ENCODE measurements at places on chromosomes 3 and 15.
A peak's percentile ranks its signal among the peaks of the same experiment; 100 is the strongest.

DNA sequence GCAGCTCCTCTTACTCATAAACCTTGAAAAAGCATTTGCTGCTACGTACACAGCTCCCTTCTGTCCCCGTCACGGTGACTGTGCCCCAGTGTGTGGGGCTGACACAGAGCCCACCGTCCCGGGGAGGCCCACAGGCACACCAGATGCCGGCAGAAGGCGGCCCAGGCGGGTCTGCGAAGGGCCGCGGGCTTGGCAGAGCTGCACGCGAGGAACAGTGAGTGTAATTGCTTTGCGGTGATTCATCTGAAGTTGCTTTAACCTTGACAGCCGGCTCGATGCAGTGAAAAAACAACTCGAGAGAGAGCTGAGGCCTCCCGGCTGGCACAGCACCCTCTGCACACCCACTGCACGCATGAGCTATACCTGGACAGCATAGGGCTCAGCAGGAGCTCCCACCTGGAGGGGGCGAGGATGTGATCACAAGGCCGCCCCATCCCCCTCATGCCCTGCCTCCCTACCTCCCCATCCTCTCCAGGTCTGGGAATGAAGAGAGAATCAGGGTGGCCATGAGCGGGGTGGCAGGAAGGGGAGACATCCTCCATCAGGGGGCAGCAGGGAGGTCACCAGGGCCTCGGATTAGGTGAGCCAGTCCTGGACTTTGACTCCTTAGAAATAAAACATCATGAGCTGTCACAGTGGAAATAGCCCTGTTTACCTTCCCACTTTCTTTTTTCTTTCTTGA lies 172.7 kb downstream of the MEGF11 start:
- peak; percentile 68 for DNase-seq

DNA sequence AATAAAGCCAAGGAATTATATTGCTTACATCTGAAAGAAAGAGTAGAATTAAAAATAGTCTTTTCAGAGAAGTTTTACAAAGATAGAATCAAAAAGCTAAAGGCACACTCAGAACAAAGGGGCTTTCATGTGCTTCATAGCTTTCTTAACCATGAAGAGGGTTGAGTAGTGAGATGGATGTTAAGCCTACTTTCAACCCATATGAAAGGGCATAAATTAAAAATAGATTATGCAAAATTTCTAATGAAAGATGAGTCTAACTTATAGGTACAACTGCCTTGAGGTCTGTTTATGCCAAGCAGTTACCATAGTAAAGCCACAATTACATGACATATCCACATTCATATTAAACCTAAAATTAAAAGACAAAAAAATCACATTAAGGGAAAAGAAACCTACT lies 223.3 kb upstream of the ARHGEF26 start:
- no peak for DNase-seq

DNA sequence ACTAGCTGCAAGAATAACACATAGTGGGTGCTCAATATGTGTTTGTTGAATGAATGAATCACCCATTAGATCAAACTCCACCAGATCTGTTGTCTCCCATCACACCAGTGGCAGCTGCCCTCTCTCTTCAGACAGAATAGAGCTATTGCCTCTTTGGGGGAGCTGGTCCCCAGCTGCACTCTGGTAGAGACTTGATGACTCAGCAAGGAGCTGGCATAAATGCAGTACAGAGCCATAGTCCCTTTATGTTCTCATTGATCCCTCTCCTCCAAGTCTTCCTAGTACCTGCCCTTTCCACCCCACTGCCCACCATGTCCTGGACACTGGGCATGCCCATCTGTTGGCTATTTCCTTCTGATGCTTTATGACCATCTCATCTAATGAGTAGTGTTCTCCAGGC lies 361.9 kb downstream of the LRTM1 start:
- no peak for DNase-seq

- no peak for DNase-seq
These were observed 3.4 kb downstream of the ZBTB47 start for GRCh38 chr3:42656680-42657610.

DNA sequence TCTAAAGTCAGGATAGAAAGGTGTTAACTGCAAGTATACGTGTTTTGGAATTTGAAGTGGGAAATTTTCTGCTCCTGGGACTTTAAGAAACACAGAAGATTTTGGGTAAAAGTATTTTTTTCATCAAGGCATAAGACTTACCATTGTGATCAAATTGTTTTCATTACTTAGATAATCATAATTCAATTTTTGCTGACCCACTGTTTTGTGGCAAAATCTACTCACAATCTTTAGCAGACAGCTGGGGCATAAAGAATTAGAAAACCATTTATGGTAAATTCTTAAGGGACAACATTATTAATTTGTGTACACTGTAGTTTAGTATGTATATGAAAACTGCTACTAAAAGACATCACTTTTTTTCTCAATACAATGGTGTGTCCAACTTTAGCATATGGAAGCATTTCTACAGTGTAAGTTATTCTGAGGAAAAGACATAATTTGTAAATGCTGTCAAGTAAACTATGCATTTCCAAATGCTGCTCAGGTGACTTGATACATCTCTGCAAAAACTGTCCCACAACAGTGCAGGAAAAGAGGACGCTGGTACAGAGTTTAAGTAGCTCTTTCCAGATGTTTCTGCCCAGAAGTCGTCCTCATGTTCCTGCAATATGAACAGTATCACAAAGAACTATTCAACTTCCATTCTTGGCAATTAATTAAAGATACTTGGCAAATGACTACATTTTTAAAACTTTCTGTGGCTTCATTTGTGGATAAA lies 52.3 kb downstream of the THSD4 start:
- DNase-seq, result no peak

GRCh38 chr3:147881933-147882332 lies 472.8 kb downstream of the ZIC1 start:
- DNase-seq, result no peak

GRCh38 chr15:35279811-35280210 lies 194.7 kb upstream of the NANOGP8 start:
- no peak for DNase-seq

DNA sequence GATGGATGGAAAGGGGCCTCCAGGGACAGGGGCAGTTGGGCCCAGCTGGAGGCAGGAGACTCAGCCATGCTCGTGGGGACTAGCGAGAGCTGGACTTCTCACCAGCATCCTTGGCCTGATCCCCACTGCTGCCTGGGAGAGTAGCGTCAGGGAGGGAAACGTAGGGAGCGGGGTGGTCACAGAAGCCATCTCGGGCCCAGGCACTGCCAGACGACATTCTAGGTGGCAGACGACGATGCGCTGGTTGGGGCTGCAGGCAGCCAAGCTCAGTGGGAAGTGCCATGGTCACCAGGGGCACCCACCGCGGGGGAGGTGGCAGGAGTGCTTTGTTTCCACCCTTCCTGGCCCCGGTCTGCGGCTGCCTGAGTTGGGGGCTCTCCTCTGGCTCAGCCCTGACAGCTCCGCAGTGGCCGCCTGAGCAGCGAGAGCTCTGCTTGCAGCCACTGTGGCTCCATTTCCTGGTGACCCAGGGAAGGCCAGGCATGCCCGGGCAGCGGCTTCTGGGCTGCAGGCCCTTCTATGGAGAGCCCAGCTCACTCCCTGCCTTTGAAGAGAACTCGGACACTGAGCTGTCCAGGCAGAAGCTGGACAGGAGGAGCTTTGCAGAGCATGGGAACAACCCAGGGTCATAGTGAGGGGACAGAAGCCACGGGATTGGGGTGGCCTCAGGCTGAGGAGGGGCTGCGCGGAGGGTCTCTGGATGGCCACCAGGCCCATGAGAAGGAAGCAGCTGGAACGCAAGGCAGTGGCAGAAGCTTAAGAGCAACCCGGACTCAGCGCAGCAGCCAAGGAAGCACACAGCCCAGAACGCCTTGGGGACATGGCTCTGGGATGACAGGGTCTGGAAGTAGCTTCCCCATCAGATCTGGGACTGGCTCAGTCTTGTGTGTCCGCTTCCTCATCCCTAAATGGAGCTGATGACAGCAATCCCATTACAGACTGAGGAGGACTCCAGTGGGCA lies 30.8 kb downstream of the KLHL25 start:
- no peak for DNase-seq

DNA sequence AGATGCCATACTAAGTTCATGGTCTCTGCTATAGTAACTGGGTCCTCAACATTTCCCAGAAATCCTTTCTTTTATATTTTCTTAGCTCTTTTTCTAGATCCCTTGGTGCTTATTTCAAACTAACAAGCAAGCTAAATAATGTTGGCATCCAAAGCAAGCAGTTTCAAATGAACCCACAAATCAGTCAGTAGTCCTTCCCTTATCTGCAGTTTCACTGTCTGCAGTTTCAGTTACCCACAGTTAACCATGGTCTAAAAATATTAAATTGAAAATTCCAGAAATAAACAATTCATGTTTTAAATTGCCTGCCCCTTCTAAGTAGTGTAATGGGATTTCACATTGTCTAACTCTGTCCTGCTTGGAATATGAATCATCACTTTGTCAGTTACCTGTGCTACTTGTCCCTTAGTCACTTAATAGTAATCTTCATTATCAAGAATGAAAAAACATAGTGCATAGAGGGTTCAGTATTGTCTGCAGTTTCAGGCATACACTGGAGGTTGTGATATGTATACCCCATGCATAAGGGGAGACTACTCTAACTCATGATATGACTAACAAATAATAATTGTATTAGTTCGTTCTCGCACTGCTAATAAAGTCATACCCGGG lies 633.7 kb downstream of the MECOM start:
- no peak for DNase-seq

- no peak for DNase-seq
These were observed 131.7 kb upstream of the PLXND1 start for GRCh38 chr3:129738172-129738571.

GRCh38 chr15:29476503-29477080 lies 207.0 kb upstream of the NSMCE3 start:
- DNase-seq, result no peak

DNA sequence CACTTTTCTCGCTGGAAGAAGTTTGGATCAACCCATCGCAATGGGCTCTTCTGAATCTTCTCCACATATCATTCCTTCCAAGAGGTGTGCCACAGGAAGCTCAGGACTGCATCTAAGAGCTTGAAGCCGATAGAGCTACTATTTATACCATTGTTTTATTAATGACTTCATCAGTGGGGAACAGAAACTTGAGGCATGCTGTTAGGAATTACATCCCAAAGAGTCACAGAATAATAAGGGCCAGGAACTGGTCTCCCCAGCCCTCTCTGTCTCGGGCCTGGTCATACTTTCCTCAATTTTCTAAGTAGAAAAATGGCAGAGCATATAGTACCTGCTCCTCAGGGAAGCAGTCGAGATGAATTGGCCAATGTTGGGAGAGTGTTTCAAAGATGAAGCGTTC lies 16.9 kb upstream of the C15orf61 start:
- DNase-seq, result no peak

GRCh38 chr3:149770246-149770645 lies 18.0 kb upstream of the COMMD2 start:
- no peak for DNase-seq

DNA sequence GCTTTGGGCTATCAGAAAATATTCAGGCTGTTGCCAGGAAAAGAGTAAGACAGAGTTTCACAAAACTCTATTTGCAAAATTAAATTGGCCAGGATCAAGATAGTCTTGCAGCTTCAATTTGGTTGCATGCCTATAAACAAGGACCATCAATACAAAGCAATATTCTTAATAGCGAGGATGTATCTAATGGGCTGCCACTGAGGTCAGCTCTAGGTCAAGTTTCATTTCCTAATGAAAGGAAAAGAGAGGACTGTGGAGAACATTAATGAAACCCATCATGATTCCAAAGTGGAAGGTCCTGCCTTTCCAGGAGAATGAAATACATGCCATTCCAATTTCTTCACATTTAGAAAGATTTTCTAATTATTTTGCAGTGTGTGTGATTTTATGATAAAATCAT lies 273.5 kb downstream of the AGBL1 start:
- no peak for DNase-seq

GRCh38 chr15:63426552-63426951 lies 44.9 kb upstream of the CA12 start:
- DNase-seq, result no peak

GRCh38 chr15:30922480-30923311 lies 19.0 kb downstream of the FAN1 start:
- DNase-seq, result no peak

GRCh38 chr3:46942481-46943236 lies 33.9 kb downstream of the CCDC12 start:
- no peak for DNase-seq

- DNase-seq, result no peak
These were observed 30.1 kb downstream of the CCDC12 start for GRCh38 chr3:46946416-46946815.

- DNase-seq, result no peak
These were observed 211.5 kb upstream of the P2RY1 start for GRCh38 chr3:152623286-152623911.

- DNase-seq, result peak; percentile 60
These were observed 5.3 kb downstream of the MYZAP start for GRCh38 chr15:57596978-57597377.

DNA sequence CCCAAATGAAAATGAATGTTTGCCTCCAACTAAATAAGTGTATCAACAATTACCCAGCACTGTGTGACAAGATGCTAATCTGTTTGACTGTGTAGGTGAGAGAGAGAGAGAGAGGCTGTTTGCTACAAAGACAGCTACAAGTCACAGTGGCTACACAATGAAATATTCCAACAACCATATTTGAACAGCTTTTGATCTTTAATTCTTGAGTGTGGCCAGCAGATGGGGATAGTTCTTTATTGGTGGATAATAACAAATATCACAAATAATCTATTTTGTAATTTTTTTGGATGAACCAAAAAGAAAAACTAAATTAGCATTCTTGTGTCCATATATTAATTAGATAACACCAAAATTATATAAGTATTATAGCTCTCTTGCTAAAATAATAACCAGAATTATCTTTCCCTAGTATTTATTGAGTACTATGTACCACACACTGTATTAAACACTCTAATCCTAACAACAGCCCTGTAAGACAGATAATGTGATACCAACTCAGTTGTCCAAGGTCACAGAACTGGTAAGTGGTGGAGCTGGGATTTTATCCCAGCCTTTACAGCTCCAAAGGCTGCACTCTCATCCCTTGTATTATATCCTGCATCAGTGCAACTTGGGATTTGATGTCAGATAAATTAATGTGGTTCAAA lies 61.9 kb upstream of the C3orf80 start:
- DNase-seq, result peak; percentile 39

DNA sequence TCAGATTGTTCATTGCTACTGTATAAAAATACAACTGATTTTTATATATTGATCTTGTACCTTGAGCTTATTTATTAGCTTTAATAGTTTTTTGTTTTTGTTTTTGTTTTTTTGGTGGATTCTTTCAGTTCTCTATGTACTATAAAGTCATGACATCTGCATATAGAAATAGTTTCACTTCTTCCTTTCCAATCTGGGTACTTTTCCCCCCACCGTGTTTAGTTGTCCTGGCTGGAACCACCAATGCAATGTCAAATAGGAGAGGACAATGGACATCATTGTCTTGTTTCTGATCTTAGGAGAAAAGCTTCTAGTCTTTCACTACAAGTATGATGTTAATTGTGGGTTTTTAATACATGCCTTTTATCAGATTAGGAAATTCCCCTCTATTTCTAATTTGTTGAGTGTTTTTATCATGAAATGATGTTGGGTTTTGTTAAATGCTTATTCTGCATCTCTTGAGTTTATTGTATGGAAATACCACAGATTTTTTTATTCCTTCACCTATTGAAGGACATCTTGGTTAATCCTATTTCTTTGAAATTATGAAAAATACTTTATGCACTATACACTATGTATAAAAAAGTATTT lies 2.8 kb upstream of the XCR1 start:
- DNase-seq, result no peak

GRCh38 chr3:181987736-181988135 lies 276.0 kb downstream of the SOX2 start:
- no peak for DNase-seq
